Fibroblast of skin of scalp (primary cell): ENCODE measurements at places on chromosomes 3 and 15.

DNA sequence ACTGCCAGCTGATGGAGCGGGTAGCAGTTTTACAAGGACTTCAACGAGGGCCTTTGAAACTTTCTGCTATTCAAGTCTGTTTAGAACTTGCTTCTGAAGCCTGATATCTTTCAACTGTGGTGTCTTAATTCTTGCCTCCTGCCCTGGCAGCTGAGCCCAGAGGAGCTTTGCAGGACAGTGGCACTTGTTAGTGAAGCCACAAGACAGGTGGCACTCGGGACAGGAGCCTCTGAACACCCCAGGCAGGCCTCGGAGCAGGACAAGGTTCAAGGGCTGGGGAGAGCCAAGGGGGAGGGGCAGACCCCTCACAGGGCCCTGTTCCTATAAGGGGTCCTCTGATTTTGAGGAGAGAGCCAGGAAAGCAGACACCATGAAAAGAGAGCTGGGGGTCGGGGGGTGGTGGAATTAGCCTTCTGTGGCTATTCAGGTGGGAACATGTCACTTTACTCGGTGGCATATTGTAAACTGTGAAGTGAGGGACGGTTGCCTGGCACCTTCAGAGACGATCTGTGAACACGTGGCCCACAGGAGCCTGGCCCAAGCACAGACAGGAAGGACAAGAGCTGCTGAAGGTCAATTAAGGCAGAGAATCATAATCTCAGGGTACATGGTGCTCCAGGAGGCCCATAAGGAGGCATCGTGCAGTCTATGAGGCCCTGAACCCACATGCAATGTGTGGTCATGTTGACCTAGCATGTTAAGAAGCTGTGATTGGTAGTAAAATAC lies 30.1 kb upstream of the KY start:
- no peak for DNase-seq

DNA sequence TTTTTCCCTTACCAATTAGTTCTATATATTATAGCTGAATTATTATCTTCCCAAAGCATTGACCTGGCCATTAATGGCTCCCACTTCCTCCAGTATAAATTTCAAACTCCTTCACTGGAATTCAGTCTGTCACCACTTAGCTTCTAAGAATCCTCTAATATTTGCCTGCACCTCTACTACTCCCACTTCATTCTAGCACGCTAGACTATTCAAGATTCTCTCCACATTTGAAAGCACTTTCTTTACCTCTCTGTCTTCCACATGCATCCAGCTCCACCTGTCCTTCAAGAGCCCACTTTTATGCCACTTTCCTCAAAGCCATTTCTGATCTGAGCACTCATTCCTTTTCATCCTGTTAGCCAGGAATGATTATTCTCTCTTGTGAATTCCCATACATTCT lies 15.0 kb downstream of the SENP8 start:
- no peak for DNase-seq

DNA sequence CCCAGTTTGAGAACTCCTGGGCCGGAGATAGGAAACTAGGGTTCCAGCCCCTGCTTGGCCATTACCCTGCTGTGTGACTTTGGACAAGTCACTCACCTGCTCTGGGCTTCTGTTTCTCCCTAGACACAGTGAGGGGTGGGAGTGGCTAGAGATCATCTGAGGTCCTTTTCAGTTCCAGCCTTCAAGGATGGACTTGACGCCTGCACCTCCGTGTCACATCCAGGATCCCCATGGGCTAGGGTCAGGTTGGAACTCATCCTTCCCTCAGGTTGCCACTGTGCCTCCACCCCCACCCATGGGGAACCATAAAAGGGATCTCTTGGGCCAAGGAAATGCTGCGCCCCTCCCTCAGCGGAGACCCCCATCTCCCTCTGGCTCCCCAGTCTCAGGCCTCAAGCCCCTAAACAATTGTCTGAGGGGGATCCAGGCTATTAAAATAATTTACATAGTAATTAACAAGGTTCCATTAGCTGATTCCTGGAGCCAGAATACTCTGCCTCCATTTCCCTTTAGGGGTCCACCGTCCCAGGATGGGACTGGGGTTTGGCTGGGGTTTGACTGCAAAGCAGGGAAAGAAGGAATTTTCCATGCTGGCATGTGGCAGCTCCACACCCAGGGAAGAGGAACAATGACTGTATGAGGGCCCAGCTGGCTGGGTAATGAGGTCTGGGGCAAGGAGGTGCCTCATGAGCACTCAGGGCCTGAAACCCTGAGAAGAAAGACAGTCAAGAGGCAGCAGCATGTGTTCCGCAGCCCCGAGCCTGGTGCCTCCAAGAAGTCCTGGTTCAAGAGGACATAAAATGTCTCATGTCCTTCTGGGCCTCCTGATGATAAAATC lies 177.7 kb downstream of the SMAD6 start:
- no peak for DNase-seq

DNA sequence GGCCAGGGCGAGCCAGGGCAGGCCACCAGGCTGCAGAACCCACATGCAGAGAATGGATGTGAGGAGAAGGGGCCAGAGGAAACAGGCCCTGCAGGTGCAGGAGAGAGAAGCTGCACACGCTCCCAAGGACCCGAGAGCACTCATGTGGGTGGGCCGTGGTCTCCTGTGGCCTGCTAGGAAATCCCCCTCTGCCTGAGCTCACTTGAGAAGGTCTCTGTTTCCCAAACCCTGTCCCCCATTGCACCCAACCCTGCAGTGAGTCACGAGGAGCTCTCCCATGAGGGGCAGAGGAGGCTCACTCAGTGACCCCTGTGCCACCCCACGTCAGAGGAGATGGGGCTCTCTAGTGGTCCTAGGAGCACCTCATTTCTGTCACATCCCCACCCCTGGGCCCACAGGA lies 111.1 kb downstream of the KLF13 start:
- DNase-seq, result no peak

DNA sequence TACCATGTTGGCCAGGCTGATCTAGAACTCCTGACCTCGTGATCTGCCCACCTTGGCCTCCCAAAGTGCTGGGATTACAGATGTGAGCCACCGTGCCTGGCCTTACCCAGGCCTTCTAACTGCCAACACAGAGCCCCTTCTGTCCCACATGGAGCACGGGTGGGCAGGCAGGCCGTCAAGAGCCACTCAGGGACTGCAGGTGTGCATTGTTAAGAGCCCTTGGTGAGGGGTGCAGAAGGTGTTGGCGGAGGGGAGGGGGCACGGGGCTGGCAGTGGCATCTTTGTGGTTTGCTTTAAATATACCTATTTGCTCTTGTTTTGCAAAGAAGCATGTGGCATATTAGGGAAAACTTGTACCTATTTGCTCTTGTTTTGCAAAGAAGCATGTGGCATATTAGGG lies 37.3 kb downstream of the SMAD6 start:
- no peak for DNase-seq

GRCh38 chr15:49977306-49977705 lies 141.7 kb downstream of the ATP8B4 start:
- no peak for DNase-seq

DNA sequence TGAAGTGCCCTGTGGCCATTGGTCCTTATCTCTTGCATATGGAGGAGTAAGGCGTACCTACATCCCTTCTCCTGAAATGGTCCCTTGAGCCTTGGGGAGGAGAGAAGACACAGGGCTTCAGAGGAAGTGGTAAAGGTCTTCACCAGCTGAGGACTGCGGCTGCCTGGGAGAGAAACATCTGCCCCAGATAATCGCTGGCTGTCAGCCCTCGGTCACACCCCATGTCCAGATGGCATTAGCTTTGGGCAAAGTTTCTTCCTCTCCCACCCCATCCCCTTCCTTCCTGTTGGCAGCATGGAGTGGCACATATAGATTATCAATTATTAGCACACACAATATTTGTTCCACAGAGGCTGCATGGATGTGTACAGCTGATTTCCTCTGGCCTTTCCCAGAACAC lies 61.6 kb downstream of the LRTM1 start:
- no peak for DNase-seq

DNA sequence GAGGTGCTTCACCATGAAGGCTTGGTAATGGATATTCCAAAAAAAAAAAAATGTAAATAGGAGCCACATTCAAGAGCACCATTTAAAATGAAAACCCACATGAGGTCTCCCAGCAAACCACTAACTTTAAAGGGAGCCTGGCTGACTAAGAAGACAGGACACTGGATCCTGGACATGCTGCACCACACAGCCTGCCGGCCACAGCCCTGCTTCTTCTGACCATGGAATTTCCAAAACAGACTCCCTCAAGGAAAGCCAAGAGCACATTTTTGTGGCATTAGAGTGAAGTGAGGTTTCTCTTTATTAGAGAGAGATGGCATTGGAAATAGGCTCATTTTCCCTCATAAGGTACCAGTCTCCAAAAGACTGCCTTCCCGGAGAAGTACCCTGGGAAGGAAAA lies 113.9 kb downstream of the RORA start:
- peak; percentile 80 for DNase-seq

DNA sequence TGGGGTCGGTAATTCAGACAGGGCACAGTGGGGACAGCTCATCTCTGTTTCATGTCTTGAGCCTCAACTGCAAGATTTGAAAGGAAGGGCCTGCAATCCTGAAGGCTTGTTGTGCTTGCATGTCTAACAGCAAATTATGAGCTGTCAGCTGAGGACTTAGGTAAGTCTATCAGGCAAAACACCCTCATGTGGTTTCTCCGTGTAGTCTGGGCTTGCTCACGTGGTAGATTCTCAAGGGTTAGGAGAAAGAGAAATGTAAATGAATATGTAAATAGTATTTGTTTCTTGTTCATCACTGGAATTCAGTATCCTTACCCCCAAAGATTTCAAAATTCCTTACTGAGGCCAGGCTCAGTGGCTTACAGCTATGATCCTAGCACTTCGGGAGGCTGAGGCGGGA lies 30.1 kb upstream of the HYKK start:
- no peak for DNase-seq

DNA sequence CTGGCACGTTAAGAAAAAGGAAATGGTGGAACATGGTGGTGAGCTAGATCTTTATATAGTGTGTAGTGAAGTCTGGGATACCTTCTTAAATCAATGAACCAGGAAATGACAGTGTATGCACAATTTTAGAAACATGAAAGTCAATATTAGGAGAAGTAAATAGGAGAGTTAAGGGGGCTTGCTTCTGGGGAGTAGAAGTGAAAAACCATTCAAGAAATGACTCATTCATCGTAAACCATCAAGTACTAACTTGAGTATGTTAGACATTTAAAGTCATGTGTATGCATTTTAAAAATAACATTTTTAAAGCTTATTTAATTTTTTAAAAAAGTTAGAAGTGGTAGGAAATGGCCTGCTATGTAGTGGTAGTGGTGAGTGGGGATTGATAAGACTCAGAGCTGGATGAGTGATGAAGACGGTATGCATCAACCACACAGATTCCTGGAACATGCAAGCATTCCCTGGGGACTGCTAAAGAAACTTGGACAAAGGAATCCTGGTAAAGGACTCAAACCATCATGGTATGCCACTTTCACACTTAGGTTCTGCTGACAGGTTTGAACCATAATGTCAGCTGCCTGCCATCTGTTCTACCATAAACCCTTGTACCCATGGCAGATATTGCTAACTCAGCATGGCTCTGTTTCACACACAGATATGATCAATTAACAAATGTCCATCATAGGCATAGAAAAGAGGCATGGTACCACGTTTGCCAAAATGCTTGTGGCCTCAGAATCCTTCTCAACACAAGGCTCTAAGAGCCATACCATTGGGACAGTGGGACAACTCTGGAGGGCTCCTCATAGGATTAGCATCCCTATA lies 28.9 kb upstream of the MITF start:
- DNase-seq, result peak; percentile 94

DNA sequence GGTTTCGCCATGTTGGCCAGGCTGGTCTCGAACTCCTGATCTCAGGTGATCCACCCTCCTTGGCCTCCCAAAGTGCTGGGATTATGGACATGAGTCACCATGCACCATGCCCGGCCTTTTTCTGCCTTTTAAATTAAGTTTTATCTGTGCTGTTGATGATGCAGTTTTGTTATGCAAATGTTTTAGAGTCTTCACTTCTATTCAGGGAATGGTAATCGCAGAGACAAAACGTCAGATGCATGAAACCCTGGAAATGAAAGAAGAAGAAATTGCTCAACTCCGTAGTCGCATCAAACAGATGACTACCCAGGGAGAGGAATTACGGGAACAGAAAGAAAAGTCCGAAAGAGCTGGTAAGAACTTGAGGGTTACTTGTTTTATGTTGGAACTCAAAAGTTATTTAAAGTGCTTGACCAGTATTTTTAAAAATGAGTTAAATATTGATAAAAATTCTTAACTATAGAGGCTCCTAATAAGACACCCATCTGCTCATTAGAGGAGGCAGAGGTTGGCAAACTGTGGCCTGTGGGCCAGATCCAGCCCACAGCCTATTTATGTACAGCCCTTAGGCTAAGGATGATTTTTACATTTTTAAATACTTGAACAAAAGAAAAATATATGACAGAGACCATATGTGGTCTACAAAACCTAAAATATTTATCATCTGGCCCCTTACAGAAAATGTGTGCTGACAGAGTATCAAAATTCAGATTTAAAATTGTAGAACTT lies 127.8 kb upstream of the LRRFIP2 start:
- no peak for DNase-seq

- no peak for DNase-seq
Observed at GRCh38 chr15:71591057-71591456, 219.3 kb upstream of the NR2E3 start.

- no peak for DNase-seq
Observed at GRCh38 chr3:8505621-8506020, 4.0 kb downstream of the LMCD1 start.

GRCh38 chr15:85545185-85545584 lies 164.8 kb downstream of the AKAP13 start:
- DNase-seq, result no peak

- DNase-seq, result peak; percentile 31
Observed at GRCh38 chr15:88835119-88835518, 31.9 kb downstream of the ACAN start.

- no peak for DNase-seq
Observed at GRCh38 chr3:130990282-130990681, 36.3 kb downstream of the ASTE1 start.

DNA sequence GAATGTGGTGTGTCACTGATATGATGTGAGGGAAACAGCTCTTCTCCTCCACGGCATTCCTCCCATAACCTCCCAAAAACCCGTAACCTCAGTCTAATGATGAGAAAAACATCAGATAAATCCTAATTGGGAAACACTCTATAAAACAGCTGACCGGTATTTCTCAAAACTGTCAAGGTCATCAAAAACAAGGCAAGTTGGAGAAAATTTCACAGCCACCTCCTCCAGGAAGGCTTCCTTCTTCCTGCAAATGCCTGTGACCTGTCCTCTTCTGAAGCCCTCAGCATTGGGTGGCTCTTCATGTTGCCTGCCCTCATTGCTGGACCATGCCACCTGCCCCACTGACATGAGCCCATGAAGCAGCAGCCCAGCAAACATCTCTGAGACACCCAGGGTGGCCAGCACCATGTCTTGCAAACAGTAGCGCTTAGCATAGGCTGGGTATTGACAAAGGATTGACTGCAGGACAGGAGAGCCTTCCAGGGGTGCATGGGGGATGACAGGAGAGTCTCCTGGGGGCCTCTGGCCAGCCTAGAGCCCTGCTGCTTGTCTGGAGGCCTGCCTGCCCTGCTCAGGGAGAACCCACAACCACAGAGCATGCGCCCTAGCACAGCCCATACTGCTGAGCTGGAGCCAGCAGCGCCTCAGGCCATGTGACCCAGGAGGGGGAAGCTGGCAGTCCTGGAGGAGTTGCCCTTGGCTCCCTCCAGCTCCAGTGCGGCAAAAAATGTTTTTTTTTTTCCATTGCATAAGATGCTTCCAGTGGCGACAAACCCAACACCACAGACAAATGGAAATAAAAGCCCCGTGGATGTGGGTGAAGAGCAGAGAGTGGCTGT lies 49.7 kb downstream of the XXYLT1 start:
- peak; percentile 66 for DNase-seq
